Non-pigmented ciliary epithelial cell (primary cell): ENCODE measurements at places on chromosomes 6 and 20.

- DNase-seq: no peak
These were observed 1.5 kb upstream of the ISM1 start for GRCh38 chr20:13219327-13220193.

- DNase-seq: no peak
These were observed 404.9 kb upstream of the SOX4 start for GRCh38 chr6:21188505-21189223.

DNA sequence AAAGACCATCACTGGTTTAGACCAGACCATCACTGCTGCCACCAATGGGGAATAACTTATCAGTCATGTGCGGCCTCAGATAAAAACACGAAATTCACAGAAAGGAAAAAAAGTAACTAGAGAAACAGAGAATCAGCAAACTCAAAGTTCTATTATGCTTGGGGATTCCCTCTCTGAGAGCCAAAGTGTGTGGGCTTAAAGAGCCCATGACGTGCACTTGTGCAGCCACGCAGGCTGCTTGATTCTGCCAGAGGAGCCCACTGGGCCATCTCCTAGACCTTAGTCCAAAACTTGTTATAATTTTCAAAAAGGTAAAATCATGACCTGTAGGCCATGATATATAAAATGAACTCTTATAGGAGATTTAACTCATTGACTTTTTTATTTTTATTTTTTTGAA lies 15.2 kb downstream of the RAB44 start:
- DNase-seq: no peak

DNA sequence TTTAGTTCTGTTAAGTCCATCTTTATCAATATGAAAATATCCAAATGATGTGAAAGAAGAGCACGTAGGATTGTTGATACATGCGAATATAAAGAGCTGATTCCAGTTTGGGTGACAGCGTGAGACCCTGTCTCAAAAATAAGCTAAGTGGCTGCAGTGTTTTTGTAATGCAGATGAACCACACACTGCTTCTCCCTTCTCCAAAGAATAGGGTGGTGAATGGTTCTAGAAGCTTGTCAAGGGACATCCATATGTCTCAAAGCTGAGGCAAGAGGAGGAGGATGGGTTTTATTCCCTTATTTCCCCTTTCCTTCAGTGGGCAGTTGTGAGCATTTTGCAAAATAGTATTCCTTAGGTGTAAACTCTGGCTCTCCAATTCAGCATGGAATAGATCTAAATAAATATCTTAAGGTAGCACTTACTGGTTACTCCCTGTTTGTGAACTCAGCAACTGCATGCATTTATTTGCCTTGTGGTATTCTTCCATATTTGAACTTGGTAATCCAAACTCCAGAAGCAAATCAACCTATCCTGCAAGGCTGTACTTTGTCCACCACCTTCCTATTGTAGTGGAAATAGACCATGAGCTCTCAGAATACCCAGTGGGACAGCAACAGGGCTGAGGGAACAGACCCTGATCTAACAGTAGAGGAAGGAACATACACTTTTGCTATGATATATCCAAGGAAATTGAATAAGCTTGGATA lies 38.0 kb downstream of the XRN2 start:
- DNase-seq: no peak
